ENCODE measurements at places on chromosomes 11 and 22. TPM values are rescaled to one million over a fixed set of nuclear protein-coding genes. Genes with fewer than 3 reads are reported as not detected.

The DBX1 gene
- total RNA-seq = not detected

The OR10S1 gene
- total RNA-seq = not detected

The ALG8 gene
- 55.6 TPM for total RNA-seq

The FAM89B gene
- total RNA-seq = 58.1 TPM

The CREB3L1 gene
- total RNA-seq = not detected

The TMPRSS6 gene
- total RNA-seq = 2.7 TPM

The ARHGAP8 gene
- total RNA-seq = 0.44 TPM

The FGF3 gene
- not detected for total RNA-seq

The MUC2 gene
- not detected for total RNA-seq

The THY1 gene
- total RNA-seq = 3.5 TPM

The PGR gene
- not detected for total RNA-seq

The SAA4 gene
- not detected for total RNA-seq

The CBX6 gene
- total RNA-seq = 96.2 TPM

The EXPH5 gene
- total RNA-seq = 1.7 TPM

The CASP1 gene
- total RNA-seq = 87.9 TPM

The WNT7B gene
- total RNA-seq = not detected

The PRSS23 gene
- total RNA-seq = 11.7 TPM

The RIN1 gene
- 1.3 TPM for total RNA-seq

The CDC42EP2 gene
- 1.6 TPM for total RNA-seq

The CASP4 gene
- 104 TPM for total RNA-seq

The OR4D6 gene
- not detected for total RNA-seq

The SERPING1 gene
- total RNA-seq = 0.22 TPM

The FJX1 gene
- 0.27 TPM for total RNA-seq

The C11orf16 gene
- not detected for total RNA-seq

The C11orf65 gene
- 0.29 TPM for total RNA-seq

The VWA5A gene
- total RNA-seq = 9.5 TPM

The KCNK7 gene
- 1.9 TPM for total RNA-seq

The MFNG gene
- 207 TPM for total RNA-seq

The FADS3 gene
- 7.1 TPM for total RNA-seq

The MS4A14 gene
- not detected for total RNA-seq

The RAG1 gene
- total RNA-seq = 0.42 TPM

The MS4A3 gene
- not detected for total RNA-seq

The OVCH2 gene
- total RNA-seq = not detected

The AIFM3 gene
- total RNA-seq = 0.51 TPM

The SHISAL1 gene
- not detected for total RNA-seq

The C11orf87 gene
- not detected for total RNA-seq

The THAP7 gene
- total RNA-seq = 25.4 TPM

The DEPDC5 gene
- 39.7 TPM for total RNA-seq

The CRYBB3 gene
- 0.61 TPM for total RNA-seq

The KCNK4 gene
- total RNA-seq = not detected

The NXPE4 gene
- not detected for total RNA-seq

The ZNF280B gene
- 2.7 TPM for total RNA-seq

All from T-helper 1 cell treated with Interleukin-12 subunit alpha and Interleukin-12 subunit beta and Interleukin-4 antibody, amounts not matched to agents 30 ng/mL and 1 ng/mL, for 36 hours (primary cell).